ENCODE measurements at places on chromosomes 11 and 22.
A peak's percentile ranks its signal among the peaks of the same experiment; 100 is the strongest.

DNA sequence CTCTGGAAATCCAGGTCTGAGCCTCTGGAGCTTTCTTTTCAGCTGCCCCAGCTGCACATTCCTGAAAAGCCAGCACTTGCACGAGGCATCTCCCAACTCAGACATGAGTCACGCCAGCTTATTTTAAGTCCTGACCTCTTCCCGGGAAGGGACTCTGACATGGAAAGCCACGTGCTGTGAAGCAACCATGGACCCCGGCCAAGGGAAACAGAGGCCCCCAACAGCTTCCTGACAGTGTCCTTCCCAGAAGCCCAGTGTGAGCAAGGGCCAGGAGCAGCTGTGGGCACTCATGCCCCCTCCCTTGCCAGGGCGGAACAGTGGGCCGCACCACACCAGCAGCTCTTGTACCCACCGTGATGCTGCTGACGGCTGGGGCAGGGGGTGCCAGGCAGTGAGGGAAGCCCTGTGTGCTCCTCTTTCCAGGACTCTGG, 118.8 kb upstream of the CADM1 start:
- DNase-seq = peak; percentile 88

GRCh38 chr11:748007-748359, 719 bp downstream of the TALDO1 start:
- no peak for DNase-seq

DNA sequence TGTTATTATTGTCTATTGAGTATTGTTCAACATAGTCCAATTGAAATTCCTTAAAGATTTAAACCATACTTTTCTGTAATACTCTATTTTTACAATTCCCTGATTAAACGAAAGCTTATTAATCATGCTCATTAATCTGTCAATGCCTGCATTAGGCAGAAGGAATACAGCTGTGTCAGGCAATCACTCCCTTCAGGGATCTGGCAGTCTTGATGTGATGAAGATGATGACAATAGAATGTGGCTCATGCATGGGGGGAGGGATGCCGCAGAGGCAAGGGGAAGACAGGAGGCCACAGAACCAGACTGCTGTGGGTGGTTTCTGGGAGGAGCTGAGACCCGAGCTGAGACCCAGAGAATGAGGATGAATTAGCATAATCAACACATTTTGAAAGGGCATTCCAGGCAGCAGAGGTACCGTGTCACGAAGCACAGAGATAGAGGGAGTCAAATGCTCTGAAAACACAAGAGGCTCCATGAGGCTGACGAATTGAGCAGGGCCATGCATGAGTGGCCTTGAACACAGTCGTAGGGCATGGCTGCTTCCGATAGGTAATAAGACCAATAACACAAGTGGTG, 1075.5 kb downstream of the OPCML start:
- no peak for DNase-seq

GRCh38 chr11:119907878-119908572, 179.0 kb upstream of the NECTIN1 start:
- no peak for DNase-seq

DNA sequence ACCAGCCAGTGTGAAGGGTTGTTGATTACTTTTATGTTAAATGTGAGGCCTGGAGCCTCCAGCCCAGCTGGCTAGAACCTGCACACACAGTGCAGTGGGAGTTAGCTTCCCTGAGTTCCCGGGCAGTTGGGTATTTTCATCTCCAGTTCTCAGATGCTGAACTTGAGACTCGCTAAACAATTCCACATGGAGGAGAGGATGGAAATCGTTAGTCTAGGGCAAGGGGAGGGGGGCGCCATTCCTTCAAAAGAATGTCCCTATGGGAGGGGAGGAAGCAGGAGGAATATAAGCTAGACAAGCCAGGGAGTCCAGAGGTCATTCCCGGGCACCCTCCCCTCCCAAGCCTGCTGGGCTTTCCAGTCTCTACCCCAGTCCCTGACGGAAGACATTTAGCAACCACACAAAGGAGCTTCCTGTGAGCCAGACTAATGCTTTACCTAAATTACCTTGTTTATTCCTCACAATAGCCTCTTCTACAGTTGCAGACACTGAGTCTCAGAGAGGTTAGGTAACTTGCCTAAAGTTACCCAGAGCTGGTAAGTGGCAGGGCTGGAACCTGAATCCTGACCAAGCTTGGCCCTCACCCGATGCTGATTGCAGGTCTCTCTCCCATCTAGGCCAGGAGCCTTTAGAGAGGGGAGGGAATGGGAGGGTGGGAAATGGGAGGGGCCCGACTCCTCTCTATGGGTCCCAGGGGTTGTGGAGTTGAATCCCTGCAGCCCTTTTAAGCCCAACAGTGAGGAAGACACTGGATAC, 1.9 kb upstream of the TSKU start:
- DNase-seq = no peak

GRCh38 chr22:40009951-40010671, 15.4 kb downstream of the FAM83F start:
- DNase-seq = no peak

DNA sequence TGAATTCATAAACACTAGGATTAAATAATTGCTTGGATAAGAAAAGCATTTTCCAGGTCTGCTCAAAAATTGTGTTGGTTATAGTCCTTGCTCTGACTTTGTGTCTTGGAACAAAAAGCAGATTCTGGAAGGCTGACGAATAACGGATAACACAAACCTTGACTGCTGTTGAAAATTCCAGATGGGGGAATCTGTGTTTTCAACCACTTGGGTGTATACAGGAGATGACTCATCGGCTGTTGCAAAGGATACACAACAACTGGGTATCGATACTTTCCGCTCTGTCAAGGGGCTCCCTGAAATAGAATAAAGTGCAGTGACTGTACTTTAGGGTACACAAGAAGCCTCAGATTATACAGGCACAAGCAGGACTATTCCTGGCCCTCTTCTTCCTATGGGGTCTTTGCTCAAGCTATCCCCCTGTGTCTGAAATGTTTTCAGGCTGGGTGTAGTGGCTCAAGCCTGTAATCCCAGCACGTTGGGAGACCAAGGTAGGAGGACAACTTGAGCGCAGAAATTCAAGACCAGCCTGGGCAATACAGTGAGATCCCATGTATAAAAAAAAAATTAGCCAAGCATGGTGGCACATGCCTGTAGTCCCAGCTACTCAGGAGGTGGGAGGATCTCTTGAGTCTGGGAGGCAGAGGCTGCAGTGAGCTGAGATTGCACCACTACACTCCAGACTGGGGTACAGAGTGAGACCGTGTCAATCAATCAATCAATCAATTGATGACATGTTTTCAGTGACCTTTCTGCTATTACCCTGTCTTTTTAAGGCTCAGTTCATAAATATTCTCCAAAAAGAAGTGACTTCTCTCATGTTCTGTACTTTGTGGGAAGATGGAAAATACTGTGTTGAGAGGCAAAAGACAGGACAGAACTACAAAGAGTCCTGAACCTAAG, 48.6 kb upstream of the UCP3 start:
- no peak for DNase-seq

DNA sequence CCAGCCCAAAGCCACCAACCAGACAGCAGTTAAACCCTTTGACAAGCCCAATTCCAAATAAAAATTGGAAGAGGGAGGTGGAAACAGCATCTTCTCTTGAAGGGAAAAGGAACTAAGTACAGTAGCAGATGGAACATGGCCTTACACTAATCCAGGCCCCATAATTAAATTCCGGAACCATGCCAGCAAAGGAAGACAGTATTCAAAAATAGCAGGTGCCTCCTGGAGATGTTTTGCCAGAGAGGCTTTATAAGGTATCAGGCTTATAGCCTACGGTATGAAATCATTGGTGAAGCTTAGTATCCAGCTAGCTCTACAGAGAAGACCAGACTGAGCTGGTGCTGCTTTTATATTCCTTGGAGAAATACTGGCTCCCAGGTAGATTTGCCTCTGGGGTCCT, 344.1 kb upstream of the API5 start:
- no peak for DNase-seq

DNA sequence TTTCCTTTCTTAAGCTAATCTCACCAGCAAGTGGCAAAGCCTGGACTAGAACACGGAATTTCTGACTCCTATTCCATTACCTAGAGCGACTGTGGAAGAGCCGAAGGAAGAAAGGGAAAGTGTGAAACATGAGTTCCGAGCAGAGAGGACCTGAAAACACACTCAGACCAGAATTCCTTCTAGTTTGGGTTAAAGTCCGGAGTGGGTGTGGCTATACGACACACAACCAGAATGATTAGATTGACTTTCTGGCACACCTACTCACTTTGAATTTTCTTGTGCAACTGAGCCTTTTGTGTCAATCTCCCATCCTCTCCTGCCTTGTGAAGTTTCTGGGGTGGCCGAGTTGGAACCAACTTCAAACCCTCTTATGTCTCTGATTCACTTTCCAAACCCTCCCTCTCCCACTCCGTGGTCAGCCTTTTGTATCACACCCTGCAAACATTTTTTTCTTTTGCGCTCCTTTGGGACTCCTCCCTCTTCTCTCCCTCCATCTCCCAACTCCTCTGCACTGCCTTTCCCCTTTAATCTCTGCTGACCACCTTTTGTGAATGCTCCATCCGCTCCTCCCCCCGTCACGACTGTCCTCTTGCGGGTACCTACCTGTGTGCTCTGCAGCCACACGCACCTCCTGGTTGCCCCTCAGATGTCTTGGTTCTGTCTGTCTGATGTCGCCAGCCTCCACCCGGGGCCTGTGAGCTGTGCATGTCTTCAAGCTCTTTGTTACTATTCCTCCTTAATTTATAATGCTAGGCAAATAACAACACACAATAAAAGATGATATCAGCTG, 86.3 kb upstream of the BLID start:
- DNase-seq = no peak

- DNase-seq = peak; percentile 56
Observed at GRCh38 chr22:40036591-40037225, 42.0 kb downstream of the FAM83F start.

DNA sequence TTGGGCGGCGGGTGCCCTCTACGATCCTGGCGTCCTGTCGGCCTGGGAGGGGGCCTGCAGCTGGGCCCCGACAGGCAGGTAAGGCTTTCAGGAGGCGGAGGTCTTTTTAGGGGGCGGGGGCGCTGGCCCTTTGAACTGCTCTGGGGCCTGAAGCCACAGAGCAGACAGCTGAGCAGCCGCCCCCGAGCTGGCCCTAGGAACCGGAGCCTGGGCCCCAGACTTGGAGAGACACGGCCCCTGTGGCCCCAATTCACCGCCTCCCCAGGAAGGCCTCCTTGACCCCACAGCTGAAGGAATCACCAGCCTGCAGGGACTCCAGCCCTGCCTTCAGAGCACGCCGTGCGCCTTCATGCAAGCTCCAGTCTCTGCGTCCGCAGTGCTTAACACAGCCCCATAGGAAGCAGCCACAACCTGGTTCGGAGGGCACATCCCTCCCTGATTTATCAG, 618 bp upstream of the CERK start:
- no peak for DNase-seq

DNA sequence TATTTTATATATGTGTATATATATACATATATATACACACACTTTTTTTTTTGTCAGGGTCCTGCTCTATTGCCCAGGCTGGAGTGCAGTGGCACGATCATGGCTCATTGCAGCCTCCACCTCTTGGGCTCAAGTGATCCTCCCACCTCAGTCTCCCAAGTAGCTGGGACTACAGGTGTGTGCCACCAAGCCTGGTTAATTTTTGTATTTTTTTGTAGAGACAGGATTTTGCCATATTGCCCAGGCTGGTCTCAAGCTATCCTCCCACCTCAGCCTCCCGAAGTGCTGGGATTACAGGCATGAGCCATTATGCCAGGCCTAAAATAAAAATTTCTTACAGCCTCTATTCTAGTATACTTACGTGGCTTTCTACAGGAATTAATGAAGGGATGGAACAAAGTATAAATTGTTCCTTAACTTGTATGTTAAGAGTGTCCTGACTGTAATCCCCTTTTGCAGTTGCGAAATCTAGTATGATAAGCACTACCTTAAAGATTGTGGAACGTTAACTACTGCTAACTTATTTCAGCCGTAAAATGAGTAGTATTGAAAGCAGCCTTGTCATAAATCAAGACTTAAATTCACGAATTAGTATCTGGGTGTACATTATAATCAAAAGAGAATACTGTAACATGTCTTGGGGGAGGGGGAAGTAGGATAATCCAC, 2.1 kb downstream of the TRAF6 start:
- no peak for DNase-seq

DNA sequence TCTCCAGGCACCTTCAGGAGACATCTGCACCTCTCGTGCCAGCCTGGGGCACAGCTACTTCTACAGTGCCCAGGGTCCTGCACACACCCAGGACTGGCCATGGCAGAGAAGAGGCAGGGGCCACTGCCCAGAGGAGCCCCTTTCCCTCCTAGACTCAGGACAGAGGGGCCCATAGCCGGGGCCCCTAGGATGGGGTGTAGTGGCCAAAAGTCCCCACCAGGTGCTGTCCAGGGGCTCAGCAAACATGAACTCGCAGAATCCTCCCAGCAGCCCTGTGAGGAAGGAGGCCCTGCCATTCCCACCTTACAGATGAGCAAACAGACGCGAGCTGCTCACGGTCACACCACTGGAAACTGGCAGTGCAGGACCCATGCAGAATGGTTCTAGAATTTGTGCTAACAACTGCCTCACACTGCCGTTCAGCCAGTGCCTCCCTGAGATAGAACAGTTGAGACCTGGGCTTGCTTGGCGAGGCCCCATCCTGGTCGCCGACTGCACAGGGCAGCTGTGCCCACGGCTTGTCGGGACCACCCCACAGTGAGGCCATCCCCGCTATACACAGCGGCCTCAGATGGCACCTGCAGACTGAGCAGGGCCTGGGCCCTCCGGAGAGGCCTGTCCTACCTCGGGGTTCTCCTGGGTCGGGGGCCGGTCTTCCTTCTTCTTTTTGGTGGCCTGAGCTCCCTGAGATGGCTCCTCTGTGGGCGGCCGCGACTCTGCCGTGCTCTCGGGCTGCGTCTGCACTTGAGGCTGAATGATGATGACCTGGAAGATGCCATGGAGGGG, 96.4 kb downstream of the PHF21B start:
- no peak for DNase-seq

DNA sequence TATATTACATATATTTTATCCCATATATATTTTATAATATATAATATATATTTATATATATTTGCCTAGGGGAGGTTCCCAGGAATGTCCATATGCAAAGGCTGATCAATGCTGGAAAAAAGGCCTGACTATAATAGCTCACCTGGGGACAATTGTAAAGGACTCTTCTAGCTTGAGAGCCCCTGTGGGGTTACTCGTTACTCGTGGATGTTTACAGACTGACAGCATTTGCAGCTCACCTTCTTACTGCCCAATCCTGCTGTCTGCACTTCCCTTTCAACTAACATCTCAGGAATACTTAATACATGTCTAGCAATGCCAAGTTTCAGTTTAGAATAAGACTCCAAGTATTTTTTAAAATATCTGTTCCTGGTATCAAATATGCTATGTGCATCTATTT, 1365.4 kb upstream of the RAG2 start:
- no peak for DNase-seq

- DNase-seq = no peak
Observed at GRCh38 chr11:71183878-71184277, 68.5 kb downstream of the SHANK2 start.

GRCh38 chr22:45218976-45219375, 21.7 kb downstream of the KIAA0930 start:
- DNase-seq = peak; percentile 4
